ENCODE measurements at places on chromosomes 13 and 19.

DNA sequence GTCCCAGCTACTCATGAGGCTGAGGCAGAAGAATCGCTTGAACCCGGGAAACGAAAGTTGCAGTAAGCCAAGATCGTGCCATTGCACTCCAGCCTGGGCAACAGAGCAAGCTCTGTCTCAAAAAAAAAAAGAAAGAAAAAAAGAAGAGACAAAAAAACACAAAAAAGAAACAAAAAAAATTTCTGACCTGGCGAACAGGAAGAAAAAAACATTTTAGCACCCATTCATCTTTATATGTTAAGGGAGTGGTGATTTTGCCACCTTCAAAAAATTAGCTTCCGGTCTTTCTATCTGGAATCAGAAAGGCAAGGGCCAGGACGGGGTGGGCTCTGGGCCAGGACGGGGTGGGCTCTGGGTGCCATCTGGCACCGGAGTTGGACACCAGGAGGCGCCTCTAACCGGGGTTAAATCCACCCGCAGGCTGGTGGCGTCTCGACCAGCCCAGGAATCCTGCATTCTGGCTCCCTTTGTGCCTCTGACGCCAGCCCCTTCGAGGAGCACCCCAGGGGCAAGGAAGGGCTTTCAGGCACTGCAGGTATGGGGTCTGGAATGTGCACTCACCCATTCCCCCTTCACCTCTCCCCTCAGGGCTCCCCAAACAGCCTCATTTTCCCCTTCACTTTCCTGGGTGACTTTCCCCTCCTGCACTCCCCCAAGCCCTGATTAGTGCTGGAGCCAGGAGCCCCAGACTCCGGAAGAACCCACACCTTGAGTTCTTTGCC lies 10.4 kb upstream of the ZSWIM4 start:
- peak; percentile 52 for DNase-seq

DNA sequence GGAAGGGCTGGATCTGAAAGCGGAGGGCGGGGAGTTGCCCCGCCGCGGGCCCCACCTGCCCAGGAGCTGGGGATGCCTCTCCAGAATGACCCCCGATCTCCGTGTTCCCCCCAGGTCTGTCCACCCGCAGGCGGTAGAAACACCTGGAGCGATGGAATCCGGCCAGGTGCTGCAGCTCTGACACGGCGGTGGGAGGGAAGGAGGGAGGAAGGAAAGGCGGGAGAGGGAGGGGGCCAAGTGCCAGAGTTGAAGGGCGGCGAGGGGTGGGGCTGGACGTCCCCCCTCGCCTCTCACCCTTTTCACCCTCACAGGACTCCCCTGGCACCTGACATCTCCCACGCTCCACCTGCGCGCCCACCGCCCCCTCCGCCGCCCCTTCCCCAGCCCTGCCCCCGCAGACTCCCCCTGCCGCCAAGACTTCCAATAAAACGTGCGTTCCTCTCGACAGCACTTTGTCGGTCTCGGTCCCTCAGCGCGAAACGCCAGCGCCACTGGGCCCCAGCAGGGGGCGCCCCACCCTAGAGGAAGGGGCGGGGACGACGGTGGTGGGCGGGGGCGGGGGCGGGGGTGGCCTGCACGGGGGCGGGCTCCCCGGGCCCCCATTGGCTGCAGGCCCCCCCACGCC lies 337 bp upstream of the FXYD7 start:
- DNase-seq, result peak; percentile 52

DNA sequence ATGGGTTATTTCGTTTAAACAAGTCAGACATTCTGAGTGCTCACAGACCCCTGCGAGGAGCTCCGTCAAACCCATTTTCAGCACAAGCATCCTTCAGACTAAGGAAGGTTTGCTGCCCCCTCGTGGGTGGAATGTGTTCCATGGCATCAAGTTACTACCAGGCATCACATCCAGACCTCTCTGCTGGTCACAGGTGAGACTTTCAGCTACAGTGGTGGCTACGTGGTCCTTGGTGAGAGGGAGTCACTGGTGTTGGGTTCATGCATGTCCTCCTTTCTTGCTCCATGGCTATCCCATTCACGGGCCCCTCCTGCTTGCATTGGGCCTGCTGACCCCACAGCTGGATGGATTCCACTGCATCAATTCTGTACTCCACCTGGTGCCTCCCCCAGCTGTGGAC lies 9.1 kb upstream of the LILRB5 start:
- peak; percentile 7 for DNase-seq

- DNase-seq, result no peak
Measured at GRCh38 chr19:39927076-39927475, 7.4 kb downstream of the FCGBP start.

DNA sequence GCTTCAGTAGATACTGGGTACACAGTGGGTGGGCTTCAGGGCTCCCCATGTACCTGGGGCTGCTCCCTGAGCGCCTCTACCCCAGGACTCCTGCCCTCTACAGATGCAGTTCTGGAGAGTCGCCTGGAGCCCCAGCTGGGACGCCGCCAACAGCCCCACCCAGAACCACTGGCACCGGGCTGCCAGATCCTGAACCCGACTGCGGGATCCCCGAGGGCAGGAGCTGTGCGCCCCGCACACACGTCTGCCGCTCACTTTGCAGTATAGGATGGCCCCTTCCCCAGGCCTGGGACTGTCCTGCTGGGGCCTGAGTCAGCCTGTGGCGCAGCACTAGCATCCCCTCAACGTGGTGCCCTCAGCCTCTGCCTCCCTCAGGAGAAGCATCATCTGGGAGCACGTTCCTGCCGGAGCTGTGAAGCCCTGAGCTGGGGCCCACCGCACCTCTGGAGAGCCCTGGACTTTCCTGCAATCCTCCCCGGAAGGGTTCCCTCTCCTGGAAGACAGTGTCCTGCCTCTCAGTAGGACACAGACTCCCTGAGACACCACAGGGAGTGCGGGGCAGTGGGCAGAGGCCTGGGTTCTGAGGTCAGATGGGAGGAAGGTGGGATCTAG lies 3.7 kb downstream of the REXO1 start:
- no peak for DNase-seq

DNA sequence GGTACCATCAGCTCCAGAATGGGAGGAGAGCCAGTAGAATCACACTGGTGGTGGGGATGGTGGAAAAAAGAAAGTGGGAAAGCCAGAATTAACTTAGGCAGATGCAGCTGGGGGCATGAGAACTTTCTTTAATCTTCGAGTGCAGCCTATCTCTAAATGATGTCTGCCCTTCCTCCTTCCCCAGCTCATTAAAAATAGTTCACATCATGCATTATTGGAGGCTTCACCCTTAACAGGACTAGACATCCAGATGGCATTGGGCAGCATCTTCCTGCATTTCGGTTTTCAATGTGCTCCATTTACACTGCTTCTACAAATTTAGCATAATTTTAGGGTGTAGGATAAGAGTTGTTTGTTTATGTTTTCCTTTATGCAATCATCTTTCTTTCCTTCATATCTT lies 272.8 kb downstream of the COG6 start:
- DNase-seq, result no peak
